ENCODE measurements at places on chromosomes 6 and 20. TPM values are rescaled to one million over a fixed set of nuclear protein-coding genes. Genes with fewer than 3 reads are reported as not detected.

- no peaks in the 10 kb centered on the region for H3K36me3 ChIP-seq
- H3K27ac ChIP-seq, result no peak overlapping the region
Observed at GRCh38 chr6:40285996-40286395, 301.2 kb downstream of the LRFN2 start.

DNA sequence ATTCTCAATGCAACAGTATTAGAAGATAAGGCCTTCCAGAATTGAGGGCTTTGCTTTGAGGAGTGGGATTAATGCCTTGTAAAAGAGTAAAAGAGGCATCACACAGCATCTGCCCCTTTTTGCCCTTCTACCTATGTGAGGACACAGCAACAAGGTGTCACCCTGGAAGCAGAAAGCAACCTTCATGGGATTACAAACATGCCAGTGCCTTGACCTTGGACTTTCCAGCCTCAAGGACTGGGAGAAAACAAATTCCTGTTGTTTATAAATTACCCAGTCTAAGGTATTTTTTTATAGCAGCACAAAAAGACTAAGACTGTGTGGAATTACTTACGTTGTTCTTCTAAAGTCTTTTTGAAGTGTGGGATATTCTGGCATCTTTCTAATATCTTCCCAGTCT, 150.0 kb upstream of the SLC22A16 start:
- no peak for DNase-seq
- peaks cover 7% of the 10 kb centered on the region for H3K4me1 ChIP-seq
- no peak overlapping the region for H3K27ac ChIP-seq
- peaks cover 3% of the 10 kb centered on the region for H3K36me3 ChIP-seq
- H3K27me3 ChIP-seq, result no peaks in the 10 kb centered on the region
- no peak overlapping the region for H3K4me3 ChIP-seq

DNA sequence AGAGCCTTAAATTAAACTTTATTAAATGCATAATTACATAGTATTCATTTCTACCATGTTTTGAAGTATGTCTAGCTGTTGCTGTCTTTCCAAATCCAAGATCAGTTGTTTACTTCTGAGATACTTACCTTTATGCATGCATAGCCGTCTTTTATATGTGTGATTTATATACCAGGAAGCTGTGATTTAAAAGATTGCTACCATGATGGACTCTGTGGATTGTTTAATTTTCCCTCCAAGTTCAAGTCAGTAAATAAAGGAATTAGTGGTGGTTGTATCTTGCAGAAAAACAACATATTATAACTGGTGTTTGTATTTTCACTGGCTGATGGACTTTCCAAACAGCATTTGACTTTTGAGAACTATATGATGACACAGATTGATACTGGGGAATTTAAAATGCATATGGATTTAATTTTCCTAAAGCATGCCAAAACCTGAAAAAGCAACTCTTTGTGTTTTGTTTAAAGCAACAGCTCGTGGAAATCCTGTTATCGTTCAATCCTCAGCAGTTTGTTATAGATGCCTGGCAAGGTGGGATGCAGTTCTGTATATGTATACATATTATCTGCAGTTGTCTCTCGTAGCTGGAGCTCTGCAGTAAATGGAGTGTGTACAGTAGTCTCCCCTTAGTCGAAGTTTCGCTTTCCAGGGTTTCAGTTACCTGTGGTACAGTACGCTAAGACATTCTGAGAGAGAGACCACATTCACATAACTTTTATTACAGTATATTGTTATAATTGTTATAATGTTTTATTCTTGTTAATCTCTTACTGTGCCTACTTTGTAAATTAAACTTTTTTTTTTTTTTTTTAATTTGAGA, 77.1 kb downstream of the CBFA2T2 start:
- no peak overlapping the region for H3K27ac ChIP-seq
- no peak for DNase-seq

DNA sequence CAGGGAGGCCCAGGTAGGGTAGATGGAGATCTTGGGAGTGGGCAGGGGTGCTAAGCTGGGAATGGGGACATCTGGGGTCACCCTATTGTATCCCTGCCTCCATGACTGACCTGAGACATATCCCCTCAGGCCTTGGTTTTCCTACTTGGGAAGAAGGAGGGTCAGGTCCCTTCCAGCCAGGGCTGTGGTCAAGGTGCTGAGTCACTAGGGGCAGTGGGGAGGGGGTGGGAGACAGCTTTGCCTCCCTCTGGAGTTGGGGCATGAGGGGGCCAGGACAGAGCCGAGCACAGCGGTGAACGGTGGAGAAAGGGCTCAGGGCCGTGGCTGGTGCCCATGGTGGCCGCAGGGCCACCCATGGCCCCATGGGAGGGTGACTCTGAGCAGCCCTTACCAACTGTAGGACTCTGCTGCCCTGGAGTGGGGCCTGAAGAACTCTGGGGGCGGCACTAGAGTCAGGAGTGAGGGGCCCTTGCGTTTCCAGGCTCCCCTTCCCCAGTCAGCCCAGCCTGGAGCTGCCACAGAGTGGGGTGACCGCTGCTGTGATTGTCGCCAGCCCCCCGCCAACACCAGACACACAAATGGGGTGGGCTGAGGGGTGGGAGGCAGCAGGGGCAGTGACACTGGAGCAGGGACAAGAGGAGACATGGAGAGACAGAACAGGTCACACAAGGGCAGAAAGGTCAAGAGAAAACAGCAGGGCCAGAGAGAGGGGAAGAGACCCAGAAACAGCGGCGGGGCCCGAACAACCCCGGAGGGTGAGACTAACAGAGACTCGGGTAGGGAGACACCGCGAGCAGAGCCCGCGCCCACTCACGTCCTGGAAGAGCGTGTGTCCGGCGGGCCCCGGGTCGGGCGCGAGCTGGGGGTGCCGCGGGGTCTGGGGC, 576 bp downstream of the NECAB3 start:
- H3K4me1 ChIP-seq, result peaks cover 27% of the 10 kb centered on the region
- peak; percentile 40 for DNase-seq
- H3K27ac ChIP-seq, result peak overlapping the region; percentile 78
- H3K27me3 ChIP-seq, result no peaks in the 10 kb centered on the region
- peaks cover 10% of the 10 kb centered on the region for H3K36me3 ChIP-seq

SEL1L2 gene
- polyA plus RNA-seq, result not detected

GRCh38 chr20:41203660-41204059, 66.3 kb downstream of the PLCG1 start:
- H3K4me1 ChIP-seq, result 0 out of 2 replicates have a peak, but pooled peaks cover 1% of the 10 kb centered on the region
- H3K36me3 ChIP-seq, result peaks cover 31% of the 10 kb centered on the region
- H3K4me3 ChIP-seq, result no peak overlapping the region
- H3K27me3 ChIP-seq, result no peaks in the 10 kb centered on the region

DNA sequence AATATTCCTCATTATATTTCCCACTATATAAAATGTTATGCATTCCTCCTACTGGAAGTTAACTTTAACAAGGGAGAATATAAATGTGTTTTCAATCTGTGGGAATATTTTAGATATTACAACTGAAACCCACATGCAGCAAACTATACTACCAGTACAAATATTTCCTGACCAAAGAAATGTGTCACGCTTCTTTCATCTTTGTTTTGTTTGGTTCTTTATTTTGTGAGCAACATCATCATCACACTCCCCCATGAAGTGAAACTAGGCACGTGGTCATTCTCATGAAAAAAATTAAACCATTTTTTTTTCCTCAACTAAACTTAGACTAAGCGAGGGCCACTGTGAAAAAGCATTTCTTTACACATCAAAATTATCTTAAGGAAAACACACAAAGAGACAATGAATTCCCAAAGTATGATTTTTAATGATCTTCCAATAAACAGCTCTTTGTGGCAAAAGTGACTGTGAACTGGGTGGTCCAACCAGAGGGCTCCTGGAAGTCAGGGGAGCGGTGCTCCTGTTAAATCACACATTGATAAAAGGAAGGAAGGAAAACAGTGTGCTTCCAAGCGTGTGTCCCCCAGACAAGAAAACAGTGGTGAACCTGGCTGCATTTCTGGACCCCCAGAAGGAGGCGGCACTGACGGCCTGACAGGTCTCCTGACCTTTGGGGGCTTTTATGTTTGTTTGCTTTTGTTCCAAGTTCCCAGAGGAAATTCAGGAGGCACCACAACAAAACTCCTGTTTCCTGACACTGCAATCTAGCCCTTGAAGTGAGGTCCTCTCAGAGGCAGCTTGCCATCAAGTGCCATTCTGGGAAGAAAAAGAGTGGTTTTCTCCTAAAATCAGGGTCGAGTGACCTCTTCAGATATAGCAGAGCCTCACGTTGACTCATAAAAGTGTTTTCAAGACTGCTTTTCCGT, 166.8 kb upstream of the FOXQ1 start:
- peak overlapping the region; percentile 22 for H3K27ac ChIP-seq
- DNase-seq, result peak; percentile 76
- no peaks in the 10 kb centered on the region for H3K36me3 ChIP-seq
- H3K4me1 ChIP-seq, result peaks cover 11% of the 10 kb centered on the region

DNA sequence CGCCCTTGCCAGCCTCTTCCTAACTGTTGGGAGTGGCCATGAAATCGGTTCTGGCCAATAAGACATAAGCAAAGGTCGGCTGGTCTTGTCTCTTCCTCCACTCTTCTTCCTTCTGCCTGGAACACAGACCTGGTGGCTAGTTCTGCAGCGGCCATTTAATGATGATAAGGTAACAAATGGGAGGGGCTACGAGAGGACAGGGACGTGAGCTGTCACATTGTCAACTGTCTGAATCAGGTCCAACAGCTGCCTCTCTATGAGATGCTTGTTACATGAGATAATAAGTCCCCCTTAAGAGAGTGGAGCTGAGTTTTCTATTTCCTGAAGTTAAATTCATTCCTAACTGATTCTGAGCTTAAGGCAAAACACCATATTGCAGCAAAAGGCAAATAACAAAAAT, 12.5 kb upstream of the TMEM242 start:
- DNase-seq, result no peak
- no peaks in the 10 kb centered on the region for H3K36me3 ChIP-seq
- H3K27ac ChIP-seq, result no peak overlapping the region
- no peaks in the 10 kb centered on the region for H3K4me1 ChIP-seq
- H3K27me3 ChIP-seq, result peaks cover 19% of the 10 kb centered on the region
- H3K4me3 ChIP-seq, result no peak overlapping the region

GRCh38 chr6:136532030-136532429, 18.2 kb downstream of the MAP7 start:
- H3K36me3 ChIP-seq, result no peaks in the 10 kb centered on the region
- H3K27ac ChIP-seq, result no peak overlapping the region
- DNase-seq, result no peak
- H3K4me1 ChIP-seq, result no peaks in the 10 kb centered on the region

GRCh38 chr20:58658760-58659159, 7.7 kb downstream of the STX16 start:
- no peak for DNase-seq
- H3K4me1 ChIP-seq, result peaks cover 4% of the 10 kb centered on the region
- H3K27me3 ChIP-seq, result no peaks in the 10 kb centered on the region
- peaks cover 14% of the 10 kb centered on the region for H3K36me3 ChIP-seq
- no peak overlapping the region for H3K4me3 ChIP-seq

LGSN gene
- not detected for polyA plus RNA-seq

CCN5 gene
- not detected for polyA plus RNA-seq

CD24 gene
- polyA plus RNA-seq, result 0.07 TPM

GRCh38 chr20:46992640-46993035, 98.0 kb downstream of the EYA2 start:
- no peak overlapping the region for H3K4me3 ChIP-seq
- no peaks in the 10 kb centered on the region for H3K4me1 ChIP-seq
- H3K36me3 ChIP-seq, result 0 out of 2 replicates have a peak, but pooled peaks cover 2% of the 10 kb centered on the region
- H3K27me3 ChIP-seq, result no peaks in the 10 kb centered on the region
- no peak overlapping the region for H3K27ac ChIP-seq

- no peak for DNase-seq
- H3K27ac ChIP-seq, result no peak overlapping the region
- no peaks in the 10 kb centered on the region for H3K4me1 ChIP-seq
- H3K27me3 ChIP-seq, result peaks cover 17% of the 10 kb centered on the region
Observed at GRCh38 chr20:48393737-48394314, 434.0 kb downstream of the PREX1 start.

- no peaks in the 10 kb centered on the region for H3K27me3 ChIP-seq
- H3K27ac ChIP-seq, result no peak overlapping the region
- no peaks in the 10 kb centered on the region for H3K4me1 ChIP-seq
- peak; percentile 73 for DNase-seq
Observed at GRCh38 chr6:72321788-72322187, 300.1 kb upstream of the KCNQ5 start.

- H3K36me3 ChIP-seq, result no peaks in the 10 kb centered on the region
- no peak overlapping the region for H3K27ac ChIP-seq
- H3K27me3 ChIP-seq, result peaks cover 54% of the 10 kb centered on the region
- no peaks in the 10 kb centered on the region for H3K4me1 ChIP-seq
Observed at GRCh38 chr6:43869079-43869710, 99.2 kb downstream of the VEGFA start.

- H3K4me1 ChIP-seq, result no peaks in the 10 kb centered on the region
- H3K36me3 ChIP-seq, result no peaks in the 10 kb centered on the region
- no peak overlapping the region for H3K4me3 ChIP-seq
- peak; percentile 34 for DNase-seq
- H3K27ac ChIP-seq, result no peak overlapping the region
Observed at GRCh38 chr6:135274561-135275293, 93.6 kb downstream of the MYB start.

DNA sequence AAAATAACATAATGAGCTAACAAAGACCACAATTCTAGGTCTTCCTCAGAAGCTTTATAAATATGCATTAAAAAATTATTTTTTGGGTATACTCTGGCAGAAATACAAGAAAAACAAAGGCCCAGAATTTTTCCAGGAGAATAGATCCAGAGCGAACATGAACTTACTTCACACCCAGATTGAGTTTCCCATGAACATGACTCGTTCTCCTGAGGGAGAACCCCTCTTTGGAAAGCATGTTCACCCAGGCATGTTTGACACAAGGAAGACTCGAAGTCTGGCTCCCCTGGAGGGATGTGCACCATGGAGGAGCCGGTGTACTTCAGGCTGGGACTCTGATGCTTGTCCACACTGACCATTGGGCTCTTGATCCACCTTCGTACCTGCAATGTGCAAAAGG, 56.1 kb downstream of the SGK1 start:
- no peak overlapping the region for H3K27ac ChIP-seq
- no peak overlapping the region for H3K4me3 ChIP-seq
- DNase-seq, result peak; percentile 24
- no peaks in the 10 kb centered on the region for H3K36me3 ChIP-seq
- H3K27me3 ChIP-seq, result no peaks in the 10 kb centered on the region

DNA sequence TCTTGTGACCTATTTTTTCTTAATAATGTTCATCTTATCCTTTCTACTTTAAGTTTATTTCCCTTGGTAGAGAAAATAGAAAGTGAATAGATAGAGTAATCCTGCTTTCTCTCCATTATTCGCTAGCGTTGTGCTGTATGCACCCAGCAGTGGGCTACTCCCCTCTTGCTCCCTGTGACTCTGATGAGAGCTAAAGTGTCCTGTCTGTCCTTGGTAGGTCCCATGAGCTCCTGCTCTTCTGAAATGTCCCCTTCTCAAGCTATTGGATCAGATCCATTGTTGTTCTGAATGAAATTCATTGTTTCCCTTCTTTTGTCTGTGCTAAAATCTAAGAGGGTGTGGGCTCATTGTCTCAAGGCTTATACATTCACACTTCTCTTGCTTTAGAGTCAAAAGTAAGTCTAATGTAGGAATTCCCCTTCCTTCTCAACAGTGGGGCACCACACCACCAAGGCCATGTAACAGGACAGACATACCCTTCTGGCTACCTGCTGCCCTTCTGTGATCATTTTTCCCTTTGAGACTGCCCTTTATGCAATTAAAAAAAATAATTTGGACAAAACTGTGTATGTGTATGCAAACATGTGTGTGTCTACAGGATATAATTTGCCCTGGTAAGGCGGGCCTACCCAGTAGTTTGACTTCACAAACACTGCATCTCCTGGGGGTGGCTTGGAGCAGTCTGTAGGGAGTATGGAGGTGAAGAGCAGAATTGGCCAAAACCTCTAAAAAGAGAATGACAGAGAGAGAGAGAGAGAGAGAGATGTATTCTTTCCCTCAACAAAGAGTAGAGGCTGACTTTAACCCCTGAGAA, 167.0 kb upstream of the MYLIP start:
- no peaks in the 10 kb centered on the region for H3K27me3 ChIP-seq
- no peaks in the 10 kb centered on the region for H3K36me3 ChIP-seq
- no peaks in the 10 kb centered on the region for H3K4me1 ChIP-seq
- no peak overlapping the region for H3K27ac ChIP-seq
- H3K4me3 ChIP-seq, result no peak overlapping the region
